Fibroblast of mammary gland (primary cell): ENCODE measurements at places on chromosomes 12 and 14.

GRCh38 chr12:85874031-85874461 is at the start of gene NTS:
TSS of gene NTS (plus strand) at chr12:85874295. CDS start at chr12:85874404, 109 bp downstream.
- no peak for DNase-seq

DNA sequence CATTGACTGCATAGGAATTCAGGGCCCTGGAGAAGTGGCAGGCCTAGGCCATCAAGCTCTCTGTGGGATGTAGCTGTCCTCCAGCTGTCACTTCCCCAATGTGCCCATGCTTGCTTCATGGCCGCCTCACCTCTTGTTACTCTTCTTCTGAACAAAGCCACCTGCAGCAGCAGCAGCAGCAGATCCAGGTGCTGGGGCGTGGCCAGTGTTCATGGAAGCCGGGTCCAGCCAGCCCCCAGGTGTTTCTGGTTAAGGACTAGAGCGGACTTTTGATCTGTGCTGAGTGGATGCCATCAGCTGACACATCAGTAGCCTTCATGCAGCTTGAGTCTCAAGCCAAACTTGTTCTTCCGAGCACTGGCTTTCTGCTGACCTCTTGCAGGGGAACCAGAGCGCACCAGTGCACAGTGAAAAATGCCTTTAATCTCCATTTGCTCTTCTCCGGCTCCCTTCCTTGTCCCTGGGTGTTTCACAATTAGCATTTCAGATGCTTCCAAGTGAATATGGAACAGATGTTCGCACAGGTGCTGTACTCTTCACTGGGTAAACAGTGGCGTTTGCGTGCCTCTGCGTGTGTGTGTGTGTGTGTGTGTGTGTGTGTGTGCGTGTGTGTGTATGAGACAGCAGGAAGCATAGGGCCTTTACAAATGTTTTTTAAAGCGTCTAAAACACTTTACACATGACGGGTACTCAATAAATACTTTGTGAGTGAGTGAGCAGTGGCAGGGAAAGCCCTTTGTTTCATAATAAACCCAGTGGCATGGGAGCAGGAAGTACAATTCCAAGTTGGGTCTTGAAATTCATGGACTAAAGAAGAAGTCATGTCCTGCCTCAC is 20.1 kb downstream of the TPCN1 start:
- DNase-seq, result peak; percentile 82

- no peak for DNase-seq
Measured at GRCh38 chr14:43949400-43949799, 557.7 kb downstream of the FSCB start.

DNA sequence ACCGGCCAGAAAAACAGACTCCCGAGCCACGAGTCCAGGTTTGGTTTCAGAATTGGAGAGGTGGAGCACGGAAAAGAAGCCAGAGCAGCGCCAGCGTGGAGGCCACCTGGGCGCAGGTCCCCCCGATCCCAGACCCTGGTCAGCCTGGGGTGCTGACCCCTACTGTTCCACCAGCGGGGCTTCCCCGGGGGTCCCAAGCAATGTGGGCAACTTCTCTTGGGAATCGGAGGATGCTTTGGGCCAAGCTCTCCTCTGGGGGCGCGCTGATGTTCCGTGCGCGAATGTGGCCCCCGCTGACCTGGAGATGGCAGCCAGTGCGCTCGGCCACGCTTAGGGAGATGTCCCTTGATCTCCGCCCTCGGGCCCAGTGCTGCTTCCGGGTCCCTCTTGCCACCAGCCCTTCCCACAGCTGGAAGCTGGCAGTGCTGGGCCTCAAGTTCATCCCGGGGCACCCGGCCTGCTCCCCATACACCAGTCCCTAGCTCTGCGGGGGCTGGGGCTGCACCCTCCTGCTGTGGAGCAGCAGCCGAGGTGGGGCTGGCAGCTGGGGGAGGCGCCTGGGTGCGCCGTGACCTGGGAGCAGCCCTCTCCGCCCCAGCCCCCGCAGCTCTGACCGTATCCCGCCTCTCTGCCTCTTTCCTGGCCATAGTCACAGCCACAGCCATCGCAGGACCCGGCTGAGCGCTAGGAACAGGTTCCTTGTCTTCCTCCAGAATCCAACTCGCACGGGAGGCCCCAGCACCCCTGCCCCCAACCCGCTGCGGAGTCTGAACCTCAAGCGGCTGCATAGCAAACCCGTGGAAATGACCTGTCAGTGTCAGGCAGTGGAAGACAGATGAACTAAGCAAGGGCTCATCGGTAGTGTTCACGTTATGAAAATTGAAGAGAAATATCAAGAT is 91.2 kb downstream of the RCOR1 start:
- no peak for DNase-seq

DNA sequence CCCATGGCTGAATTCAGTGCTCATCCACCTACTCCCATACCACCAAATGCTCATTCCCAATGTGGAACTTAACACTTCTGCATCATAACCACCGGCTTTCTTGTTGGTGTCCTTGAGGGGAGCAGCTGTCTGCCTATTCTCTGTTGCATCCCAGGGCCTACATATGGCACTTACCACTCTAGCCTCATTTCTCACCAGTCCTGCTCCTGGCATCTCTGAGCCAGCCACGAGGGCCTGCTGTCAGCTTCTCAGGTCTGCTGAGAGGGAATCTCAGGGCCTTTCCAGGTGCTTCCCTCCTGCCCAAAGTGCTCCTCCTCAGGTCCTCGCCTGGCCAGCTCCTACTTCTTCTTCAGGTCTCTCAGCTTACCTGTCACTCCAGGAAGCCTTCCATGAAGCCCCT is 24.0 kb upstream of the RND1 start:
- no peak for DNase-seq

DNA sequence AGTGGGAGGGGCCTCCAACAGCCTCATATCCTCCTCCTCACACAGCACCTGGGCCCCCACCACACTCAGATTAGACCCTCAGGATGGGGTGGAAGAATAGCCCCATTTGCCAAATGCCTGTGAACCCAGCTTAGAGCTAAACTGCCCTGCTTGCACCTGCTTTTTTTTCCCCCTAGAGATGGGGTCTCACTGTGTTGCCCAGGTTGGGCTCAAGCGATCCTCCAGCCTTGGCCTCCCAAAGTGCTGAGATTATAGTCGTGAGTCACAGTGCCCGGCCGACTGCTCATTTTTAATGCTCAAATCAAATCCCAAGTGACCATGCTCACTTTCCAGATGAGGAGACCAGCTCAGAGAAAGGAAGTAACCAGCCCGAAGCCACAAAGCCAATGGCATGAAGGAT is 27.1 kb downstream of the TESC start:
- no peak for DNase-seq

DNA sequence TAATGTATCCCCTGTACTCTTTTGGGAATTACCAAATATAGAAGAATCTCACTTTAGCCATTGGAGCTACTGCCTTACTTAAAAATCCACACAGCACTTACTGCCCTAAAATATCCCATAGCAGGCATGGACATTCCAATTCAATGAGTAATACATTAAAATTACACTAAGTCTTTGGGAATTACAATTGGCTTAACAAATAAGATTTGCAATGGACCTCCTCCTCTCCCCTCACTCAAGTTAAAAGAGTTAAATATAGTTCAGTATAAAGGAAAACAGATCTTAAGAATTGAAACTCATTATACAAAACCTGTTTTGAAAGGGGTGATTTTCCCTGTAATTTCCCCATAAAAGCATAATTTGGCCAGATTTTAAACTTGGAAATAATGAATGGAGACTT is 477.1 kb downstream of the SLC16A7 start:
- DNase-seq, result peak; percentile 22

DNA sequence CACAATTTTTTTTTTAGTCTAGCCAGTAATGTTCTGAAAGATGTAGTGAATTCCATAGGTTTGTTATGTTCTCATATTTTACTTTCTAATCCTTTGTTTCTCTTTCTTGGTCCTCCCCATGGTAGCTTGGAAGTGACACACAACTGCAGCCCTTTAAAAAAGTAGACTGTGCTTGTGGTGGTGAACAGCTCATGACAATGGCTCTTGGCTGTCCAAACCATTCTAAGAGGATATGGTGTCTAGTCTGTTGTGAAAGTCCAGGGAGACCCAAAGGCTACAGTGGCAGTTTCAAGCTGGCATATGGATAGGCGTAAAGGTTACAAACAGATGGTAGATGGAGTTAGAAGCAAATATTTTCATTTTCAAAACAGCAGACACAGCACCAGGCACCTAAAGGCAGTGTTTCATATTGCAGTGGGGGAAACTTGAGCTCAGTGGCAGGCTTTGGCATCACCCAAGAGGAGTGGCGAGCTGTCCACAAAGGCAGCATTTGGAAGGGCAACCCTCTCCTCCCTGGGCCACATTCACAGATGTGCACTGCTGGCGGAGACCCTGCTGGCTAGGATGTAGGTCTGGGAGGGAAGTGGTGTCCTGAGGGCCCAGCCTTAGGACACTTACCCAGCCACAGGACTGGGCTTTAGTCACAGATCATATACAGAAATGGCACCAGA is 102.1 kb downstream of the DYRK2 start:
- DNase-seq, result no peak

DNA sequence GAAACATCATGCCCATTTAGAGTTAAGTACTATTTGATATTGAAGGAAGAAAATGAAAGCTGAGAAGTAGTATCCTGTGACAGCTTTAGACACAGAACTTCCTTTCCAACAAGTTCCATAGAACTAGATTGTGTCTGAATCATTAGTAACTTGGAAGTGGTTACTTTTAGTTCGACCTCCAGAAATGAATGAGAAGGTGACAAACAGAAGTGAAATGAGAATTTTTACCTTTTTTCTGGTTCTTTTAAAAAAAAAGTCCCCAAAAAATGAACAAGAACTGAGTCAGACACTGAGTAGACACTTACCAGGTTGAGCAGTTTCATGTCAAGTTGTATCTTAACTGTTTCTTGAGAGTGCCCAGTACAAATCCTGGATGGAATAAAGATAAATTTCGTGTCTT is 3.0 kb downstream of the ATP6V0A2 start:
- DNase-seq, result peak; percentile 10

GRCh38 chr14:49036984-49037516 is 549.1 kb downstream of the RPS29 start:
- DNase-seq, result no peak

DNA sequence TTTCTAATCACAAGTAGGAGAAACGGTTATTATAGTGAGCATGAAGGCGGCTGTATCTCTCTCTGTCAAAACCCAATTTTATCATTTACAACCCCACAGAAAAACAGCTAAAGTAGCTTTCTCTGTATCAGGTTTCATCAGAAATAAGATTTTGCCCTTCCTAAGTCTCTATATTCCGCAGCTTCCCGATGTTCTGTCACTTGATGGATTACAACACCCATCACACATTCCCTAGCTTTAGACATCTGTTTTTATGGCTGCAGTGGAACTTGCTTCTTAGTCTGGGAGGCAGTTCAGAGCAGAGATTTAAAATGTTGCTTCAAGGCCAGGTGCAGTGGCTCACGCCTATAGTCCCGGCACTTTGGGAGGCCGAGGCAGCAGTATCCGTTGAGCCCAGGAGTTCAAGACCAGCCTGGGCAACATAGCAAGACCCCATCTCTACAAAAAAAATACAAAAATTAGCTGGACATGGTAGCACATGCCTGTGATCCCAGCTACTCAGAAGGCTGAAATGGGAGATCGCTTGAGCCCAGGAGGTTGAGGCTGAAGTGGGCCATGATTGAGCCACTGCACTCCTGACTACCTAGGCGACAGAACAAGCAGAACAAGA is 27.6 kb upstream of the FOXN3 start:
- no peak for DNase-seq

GRCh38 chr14:89309670-89310177 is 107.3 kb downstream of the FOXN3 start:
- DNase-seq, result no peak

GRCh38 chr12:48936379-48936979 is 11.2 kb upstream of the FKBP11 start:
- peak; percentile 74 for DNase-seq

GRCh38 chr14:86540636-86541247 is 1010.8 kb downstream of the FLRT2 start:
- DNase-seq, result no peak

DNA sequence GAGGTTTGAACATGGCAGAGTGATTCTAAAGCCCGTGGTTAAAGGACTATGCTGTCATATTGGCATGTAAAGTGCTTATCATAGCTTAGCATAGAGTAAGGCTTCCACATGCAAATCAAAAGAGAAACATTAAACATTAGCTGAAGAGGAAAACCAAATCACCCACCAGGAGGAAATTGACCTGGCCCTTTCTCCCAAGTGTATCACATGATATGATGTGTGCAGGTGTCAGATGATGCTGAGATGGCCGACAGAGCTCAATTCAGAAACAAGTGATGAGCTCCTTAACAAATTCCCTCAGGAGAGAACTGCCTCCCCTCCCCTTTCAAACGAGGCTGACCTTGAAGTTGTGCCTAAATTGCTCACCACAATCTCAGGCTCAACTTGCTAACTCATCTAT is 217.1 kb upstream of the BTG1 start:
- no peak for DNase-seq

DNA sequence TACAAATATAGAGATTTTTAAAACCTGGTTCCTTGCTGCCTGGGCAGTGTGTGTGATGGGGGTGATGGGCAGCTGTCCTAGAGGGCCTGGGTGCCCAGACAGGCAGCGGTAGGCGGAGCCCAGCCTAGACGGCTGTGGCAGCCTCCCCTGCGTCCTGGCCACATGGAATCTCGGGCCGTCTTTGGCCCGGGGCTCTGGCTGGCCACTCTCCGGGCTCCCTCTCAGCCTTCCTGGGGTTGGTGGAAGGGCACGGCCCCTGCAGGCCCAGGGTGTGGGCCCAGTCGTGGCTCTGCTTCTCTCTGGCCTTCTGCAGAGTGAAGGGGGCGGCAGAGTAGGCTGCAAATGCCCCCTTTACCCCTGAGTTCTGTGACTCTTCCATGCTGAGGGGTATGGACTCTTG is 2.3 kb downstream of the LRTM2 start:
- no peak for DNase-seq

- no peak for DNase-seq
Measured at GRCh38 chr12:64058541-64059265, 163.4 kb downstream of the KICS2 start.

GRCh38 chr14:79415726-79416125 is 795.6 kb downstream of the DIO2 start:
- DNase-seq, result peak; percentile 48

DNA sequence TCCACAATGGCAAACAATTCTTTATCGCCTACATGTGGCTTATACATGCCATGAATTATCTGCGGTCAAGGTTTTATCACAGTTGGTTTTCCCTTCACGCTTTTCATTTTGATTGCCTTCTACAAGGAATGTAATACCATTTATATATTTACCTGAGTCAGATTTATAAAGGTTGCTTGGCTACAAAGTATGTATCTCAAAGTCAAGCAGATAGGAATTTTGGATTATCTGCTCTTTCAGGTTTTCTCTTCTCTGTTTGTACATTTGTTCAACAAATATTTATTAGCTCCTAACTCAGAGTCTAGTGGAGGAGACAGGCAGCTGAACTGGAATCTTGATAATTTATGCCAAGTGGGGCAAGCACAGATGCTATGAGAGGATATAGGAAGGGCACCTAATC is 28.5 kb upstream of the CISTR start:
- no peak for DNase-seq
